ENCODE measurements at places on chromosomes 4 and X. TPM values are rescaled to one million over a fixed set of nuclear protein-coding genes. Genes with fewer than 3 reads are reported as not detected.

- no peak for DNase-seq
Measured at GRCh38 chr4:67558493-67558892, at the start of gene STAP1. Gene STAP1 (plus strand): TSS chr4:67558727. CDS start chr4:67558810, 83 bp downstream.

GRCh38 chr4:165369522-165369921 is 9.3 kb upstream of the CPE start:
- no peak for DNase-seq

DNA sequence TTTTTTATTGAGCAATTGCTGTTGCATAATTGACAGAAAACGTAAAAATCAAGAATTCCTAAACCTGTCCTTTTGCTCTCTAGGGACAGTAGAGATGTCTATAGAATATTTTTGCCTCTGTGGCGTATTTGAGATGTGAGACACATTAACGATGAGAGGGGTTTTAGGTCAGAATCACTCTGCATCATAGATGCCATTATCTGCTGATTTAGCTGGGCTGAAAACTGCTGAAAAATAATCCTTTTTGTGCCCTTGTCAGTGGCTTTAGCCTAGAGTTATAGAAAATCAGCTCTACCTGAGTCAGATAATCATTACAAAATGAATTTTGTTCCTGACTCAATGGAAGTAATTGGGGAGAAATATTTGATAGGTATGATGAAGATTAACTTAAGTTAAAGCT is 767.8 kb upstream of the TENM3 start:
- DNase-seq = no peak

DNA sequence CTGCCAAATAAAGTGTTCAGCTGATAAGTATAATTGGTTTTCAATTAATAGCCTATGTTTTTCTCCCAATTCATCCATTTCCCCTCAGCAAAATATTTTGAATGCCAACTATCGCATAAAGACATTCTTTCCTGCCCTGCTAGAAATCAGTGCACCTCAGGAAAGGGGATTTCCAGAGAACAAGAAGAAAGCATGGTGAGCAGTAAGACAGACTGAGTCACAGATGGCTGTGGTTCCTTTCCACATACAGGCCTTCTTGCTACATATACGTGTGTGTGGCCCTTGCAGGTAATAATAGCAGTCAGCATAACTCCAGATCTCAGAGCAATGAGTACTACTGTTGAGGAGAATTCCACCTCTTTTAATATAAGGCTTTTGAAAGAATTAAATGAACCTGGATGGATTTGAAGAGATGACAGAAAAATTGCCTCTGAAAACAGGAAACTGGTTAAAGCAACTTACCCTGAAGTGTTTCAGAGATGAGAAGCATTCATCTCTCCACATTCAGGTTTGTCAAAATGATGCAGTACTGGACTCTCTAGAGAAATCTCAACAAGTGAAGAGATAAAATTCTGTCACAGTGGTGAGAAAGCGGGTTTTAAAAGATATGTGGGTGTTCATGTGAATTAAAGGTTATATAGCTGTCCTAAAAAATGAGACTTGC is 13.6 kb downstream of the GASK1B start:
- no peak for DNase-seq

DNA sequence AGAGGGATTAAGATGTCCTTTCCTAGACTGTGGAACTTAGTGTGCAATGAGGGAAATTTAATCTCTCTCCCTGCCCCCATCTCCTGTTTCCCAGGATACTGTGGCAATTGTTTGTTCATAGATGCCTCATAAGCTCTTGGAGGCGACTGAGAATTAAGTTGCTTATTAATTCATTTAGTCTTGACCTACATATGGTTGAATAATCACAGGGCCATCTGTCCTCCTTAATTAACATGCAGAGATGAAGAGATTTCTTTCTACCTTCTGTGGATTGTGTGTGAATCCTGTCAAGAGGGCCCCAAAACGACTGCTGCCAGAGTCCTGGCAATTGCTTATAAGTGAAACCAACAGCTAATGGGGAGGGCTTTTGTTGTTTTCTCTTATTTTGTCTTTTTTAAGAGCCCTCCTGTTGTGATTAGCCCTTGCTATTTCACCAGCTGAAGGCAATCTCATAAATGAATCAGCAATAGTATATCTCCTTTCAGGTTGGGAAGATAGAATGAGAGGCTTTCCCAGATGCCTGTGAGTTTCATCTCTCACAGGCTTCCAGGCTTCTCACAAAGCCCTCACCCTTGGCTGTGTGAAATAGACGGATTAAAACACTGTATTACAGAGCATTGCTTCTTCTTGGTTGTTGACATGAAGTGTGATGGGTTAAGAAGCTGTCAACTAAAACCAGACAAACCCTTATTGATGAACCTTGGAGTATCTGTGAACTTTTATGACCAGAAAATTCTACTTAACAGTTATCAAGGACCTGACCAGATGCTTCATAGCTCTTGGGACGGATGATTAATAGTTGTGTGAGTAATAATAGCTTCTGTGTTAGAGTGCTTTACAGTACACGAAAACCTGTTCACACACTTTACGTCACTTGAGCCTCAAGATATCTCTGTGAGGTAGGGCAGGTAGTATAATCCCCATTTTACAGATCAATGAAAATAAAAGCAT is 58.5 kb downstream of the PGRMC2 start:
- no peak for DNase-seq

- no peak for DNase-seq
Measured at GRCh38 chr4:30537456-30537855, 182.7 kb upstream of the PCDH7 start.

DNA sequence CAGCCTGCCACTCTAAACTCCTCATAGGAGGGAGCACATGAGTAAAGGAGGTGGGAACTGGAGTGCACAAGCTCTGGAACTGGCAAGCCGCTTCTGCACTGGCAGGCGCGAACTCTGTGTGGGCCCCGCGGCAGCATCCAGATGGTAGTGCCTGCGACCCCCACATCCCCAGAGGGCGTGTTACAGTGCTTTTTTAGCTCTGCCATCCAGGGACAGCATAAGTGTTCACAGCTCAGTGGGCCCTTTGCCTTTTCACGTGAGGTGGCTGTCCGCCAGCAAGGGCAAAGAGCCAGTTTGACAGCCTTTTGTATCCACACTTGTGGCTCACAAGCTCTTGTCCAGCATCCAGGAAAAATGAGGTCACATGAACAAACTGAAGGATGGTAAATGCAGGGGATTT is 581.6 kb upstream of the DIAPH2 start:
- DNase-seq = no peak

DNA sequence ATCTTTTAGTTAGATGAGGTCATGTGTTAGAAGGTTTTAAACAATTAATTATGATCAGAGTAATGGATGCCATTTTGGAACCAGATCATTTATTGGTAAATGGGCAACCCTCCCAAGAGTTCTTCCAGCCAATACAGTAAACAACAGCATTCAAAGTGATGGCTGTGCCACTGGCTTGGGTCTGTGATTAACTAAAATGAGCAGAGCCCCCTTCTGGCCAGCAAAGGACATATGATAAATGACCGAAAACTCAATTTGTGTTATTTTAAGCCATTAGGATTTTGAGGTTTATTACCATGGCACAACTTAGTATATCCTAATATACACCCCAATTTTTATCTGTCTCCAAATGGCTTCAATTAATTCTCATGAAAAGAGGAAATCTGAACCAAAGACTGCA is 90.8 kb upstream of the NPFFR2 start:
- peak; percentile 16 for DNase-seq

DNA sequence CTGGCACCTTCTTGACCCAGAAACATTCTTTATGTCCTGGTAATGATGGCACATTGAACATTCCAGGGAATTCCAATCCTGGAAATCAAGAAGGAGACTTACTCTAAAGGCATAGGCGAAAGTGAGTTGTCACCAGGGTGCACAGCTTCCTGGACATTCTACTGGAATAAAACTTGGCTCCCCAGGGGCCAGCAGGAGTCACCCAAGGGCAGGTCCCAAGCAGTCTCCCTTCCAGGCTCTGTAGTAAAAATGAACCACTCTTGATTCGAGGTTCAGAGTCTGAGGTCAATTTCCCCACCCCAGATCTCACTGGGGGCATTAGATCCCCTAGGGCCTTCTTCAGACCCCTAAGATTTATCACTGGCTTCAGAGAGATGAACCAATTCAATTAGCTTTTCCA is 338.7 kb upstream of the GATB start:
- no peak for DNase-seq

DNA sequence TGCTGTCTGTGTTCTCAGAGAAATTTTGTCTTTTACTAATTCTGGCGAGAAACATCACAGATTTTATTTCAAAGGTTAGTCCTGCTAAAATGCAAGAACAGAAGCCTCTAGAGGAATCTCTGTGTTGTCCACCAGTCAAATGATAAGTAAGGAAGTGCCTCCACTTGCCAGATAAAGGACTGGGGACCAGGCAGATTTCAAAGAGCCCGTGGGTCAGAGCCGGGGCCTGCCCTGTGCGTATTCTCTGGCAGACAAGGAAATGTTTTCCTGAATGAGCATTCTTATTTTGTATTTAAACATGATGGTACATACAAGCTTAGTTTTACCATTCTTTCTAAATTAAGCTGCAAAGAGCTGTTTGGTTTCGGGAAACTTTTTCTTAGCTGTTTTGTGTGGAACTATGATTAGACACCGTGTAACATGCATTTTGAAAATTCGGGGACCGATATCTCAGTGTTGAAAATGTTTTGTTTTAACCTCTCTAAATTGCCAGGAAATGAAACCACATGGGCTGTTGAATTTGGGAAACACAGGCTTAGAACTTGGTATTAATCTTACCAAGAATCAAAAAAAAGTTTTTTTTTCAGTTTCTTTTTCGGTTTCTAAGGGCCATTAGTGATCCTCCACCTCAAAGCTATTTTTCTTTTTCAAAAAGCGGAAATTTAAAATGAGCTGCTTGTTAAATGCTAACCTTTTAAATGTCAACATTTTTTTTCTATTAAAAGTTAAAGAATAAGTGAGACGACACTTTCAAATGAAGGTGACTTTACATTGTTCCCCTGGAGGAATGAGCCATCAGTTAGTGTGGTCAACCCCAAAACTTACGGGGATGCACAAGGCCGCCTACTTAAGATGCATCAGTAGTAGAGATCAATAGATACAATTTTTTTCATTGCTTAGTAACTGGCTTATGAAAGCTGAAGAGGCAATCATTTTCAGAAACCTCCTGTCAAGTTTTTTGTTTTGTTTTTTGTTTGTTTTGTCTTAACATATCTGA is 89.6 kb upstream of the MTM1 start:
- no peak for DNase-seq

Gene ZCCHC18
- total RNA-seq = 2.6 TPM

Gene POF1B
- 24.1 TPM for total RNA-seq
